A549 treated with AZD2906 at 1 μM for 4 hours (cell line): ENCODE measurements at places on chromosomes 12 and 14. TPM values are rescaled to one million over a fixed set of nuclear protein-coding genes. Genes with fewer than 3 reads are reported as not detected.

The NELL2 gene
- 0.14 to 0.33 TPM (median 0.16 TPM) in 3 of 5 replicates, not detected in the others for total RNA-seq

The NGB gene
- total RNA-seq = not detected in 5 replicates

The GLIPR1 gene
- 20.4 to 29.9 TPM (median 27.1 TPM) in 5 replicates for total RNA-seq

The RAD9B gene
- 0.22 to 0.32 TPM (median 0.26 TPM) in 5 replicates for total RNA-seq

The BDKRB2 gene
- 0.82 to 1.0 TPM (median 0.88 TPM) in 5 replicates for total RNA-seq

The RAB2B gene
- total RNA-seq = 11.2 to 15.4 TPM (median 12.0 TPM) in 5 replicates

The RIMBP2 gene
- total RNA-seq = 0.05 to 0.06 TPM in 2 of 5 replicates, not detected in the others

The SERPINA3 gene
- 12.3 to 15.0 TPM (median 13.4 TPM) in 5 replicates for total RNA-seq

The RTN1 gene
- 0.02 to 0.17 TPM in 2 of 5 replicates, not detected in the others for total RNA-seq

The ARMH4 gene
- 0.55 to 1.00 TPM (median 0.78 TPM) in 5 replicates for total RNA-seq

The DHRS1 gene
- total RNA-seq = 9.9 to 12.1 TPM (median 12.0 TPM) in 5 replicates

The ASB2 gene
- total RNA-seq = 0.24 to 0.98 TPM (median 0.45 TPM) in 5 replicates

The KLRB1 gene
- total RNA-seq = not detected in 5 replicates

The MAP3K9 gene
- total RNA-seq = 5.2 to 6.1 TPM (median 5.6 TPM) in 5 replicates

The CDKN1B gene
- total RNA-seq = 14.4 to 17.1 TPM (median 16.1 TPM) in 5 replicates

The OR4K13 gene
- total RNA-seq = not detected in 5 replicates

The PTPRB gene
- total RNA-seq = 0.45 to 0.78 TPM (median 0.65 TPM) in 5 replicates

The TMEM132C gene
- not detected in 5 replicates for total RNA-seq

The ZDHHC22 gene
- 0.19 to 0.29 TPM (median 0.24 TPM) in 5 replicates for total RNA-seq

The PLA2G1B gene
- 0.20 TPM in 1 of 5 replicates, not detected in the others for total RNA-seq

The TC2N gene
- total RNA-seq = 0.47 to 1.1 TPM (median 0.74 TPM) in 5 replicates
